ENCODE measurements at places on chromosomes 12 and 14. TPM values are rescaled to one million over a fixed set of nuclear protein-coding genes. Genes with fewer than 3 reads are reported as not detected.

TMEM233 gene
- not detected for total RNA-seq

GLT1D1 gene
- not detected for total RNA-seq

HOXC9 gene
- total RNA-seq = not detected

CIROP gene
- 0.12 TPM for total RNA-seq

MTRFR gene
- 12.1 TPM for total RNA-seq

ABCC9 gene
- total RNA-seq = 21.8 TPM

FOXA1 gene
- not detected for total RNA-seq

PRH2 gene
- not detected for total RNA-seq

RIPK3 gene
- 0.23 TPM for total RNA-seq

SIRT4 gene
- 1.5 TPM for total RNA-seq

ADCY4 gene
- total RNA-seq = 16.7 TPM

LMO3 gene
- 0.30 TPM for total RNA-seq

HOXC11 gene
- not detected for total RNA-seq

TAS2R20 gene
- total RNA-seq = 1.9 TPM

TMEM132D gene
- not detected for total RNA-seq

LRR1 gene
- total RNA-seq = 6.0 TPM

SYCP3 gene
- 0.08 TPM for total RNA-seq

SMCO2 gene
- total RNA-seq = 0.08 TPM

FOXN4 gene
- total RNA-seq = not detected

SVOP gene
- not detected for total RNA-seq

LTBP2 gene
- total RNA-seq = 99.9 TPM

DPPA3 gene
- not detected for total RNA-seq

KLRC2 gene
- total RNA-seq = not detected

NT5DC3 gene
- total RNA-seq = 3.6 TPM

SLCO1A2 gene
- total RNA-seq = not detected

TMED10 gene
- 198 TPM for total RNA-seq

MYH6 gene
- not detected for total RNA-seq

KLRC4 gene
- not detected for total RNA-seq

NKX2-8 gene
- not detected for total RNA-seq

NTN4 gene
- 234 TPM for total RNA-seq

TSPAN9 gene
- total RNA-seq = 76.8 TPM

NEUROD4 gene
- not detected for total RNA-seq

FGD6 gene
- 26.9 TPM for total RNA-seq

MRPL42 gene
- total RNA-seq = 19.0 TPM

ACTR6 gene
- 9.4 TPM for total RNA-seq

FAIM2 gene
- 0.38 TPM for total RNA-seq

SLC5A8 gene
- not detected for total RNA-seq

TTC9 gene
- 0.23 TPM for total RNA-seq

IFNG gene
- total RNA-seq = not detected

ISM2 gene
- total RNA-seq = not detected

KRT6B gene
- not detected for total RNA-seq

GPR68 gene
- 7.1 TPM for total RNA-seq

ART4 gene
- total RNA-seq = 0.82 TPM

ACVRL1 gene
- total RNA-seq = 109 TPM

E2F7 gene
- total RNA-seq = 3.0 TPM

IFNG-AS1 gene
- not detected for total RNA-seq

METTL1 gene
- total RNA-seq = 7.0 TPM

PMCH gene
- total RNA-seq = not detected

PARP11 gene
- total RNA-seq = 2.1 TPM

OR4K13 gene
- total RNA-seq = not detected

BHLHE41 gene
- total RNA-seq = 3.2 TPM

IPO4 gene
- 41.9 TPM for total RNA-seq

WSCD2 gene
- not detected for total RNA-seq

ANKS1B gene
- total RNA-seq = 0.94 TPM

TAS2R43 gene
- total RNA-seq = not detected

OTOGL gene
- total RNA-seq = 0.08 TPM
